ENCODE measurements at places on chromosomes 2 and 18.

GRCh38 chr18:50507120-50507590, 52.7 kb upstream of the MAPK4 start:
- DNase-seq = no peak

GRCh38 chr2:84077496-84077895, 381.6 kb downstream of the SUCLG1 start:
- DNase-seq = no peak

DNA sequence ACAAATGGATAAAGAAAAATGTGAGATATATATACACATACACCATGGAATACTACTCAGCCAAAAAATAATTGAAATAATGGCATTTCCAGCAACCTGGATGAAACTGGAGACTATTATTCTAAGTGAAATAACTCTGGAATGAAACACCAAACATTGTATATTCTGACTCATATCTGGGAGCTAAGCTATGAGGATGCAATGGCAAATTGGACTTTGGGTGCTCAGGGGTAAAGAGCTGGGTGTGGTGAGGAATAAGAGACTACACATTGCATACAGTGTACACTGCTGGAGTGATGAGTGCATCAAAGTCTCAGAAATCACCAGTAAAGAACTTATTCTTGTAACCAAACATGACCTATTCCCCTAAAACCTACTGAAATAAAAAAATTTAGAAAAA, 636.0 kb upstream of the LRATD1 start:
- no peak for DNase-seq

GRCh38 chr18:57854726-57855125, 51.6 kb upstream of the ATP8B1 start:
- no peak for DNase-seq

DNA sequence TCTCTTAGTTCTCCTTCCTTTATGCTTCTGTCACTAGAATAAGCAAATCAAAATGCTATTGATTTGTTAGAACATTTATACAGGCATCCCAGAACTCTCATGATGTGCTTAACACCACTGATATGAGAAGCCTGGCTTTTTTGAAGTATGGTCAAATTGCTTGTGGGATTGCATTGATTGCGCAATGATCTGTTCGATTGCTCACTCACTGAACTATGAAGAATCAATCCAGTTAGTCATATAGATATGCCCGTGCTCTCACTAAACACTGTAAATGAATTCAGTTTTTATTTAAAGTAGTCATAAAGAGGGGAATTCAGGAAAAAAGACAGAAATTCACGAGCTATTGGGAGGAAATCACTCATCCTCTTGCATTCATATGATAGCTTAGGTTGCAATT, 1237.8 kb downstream of the SUCLG1 start:
- DNase-seq = no peak

GRCh38 chr18:8988260-8988871, 114.1 kb upstream of the NDUFV2 start:
- DNase-seq = peak; percentile 40

- no peak for DNase-seq
Measured at GRCh38 chr2:119649364-119649917, 29.6 kb upstream of the TMEM177 start.
